ENCODE measurements at places on chromosomes 12 and 14.

DNA sequence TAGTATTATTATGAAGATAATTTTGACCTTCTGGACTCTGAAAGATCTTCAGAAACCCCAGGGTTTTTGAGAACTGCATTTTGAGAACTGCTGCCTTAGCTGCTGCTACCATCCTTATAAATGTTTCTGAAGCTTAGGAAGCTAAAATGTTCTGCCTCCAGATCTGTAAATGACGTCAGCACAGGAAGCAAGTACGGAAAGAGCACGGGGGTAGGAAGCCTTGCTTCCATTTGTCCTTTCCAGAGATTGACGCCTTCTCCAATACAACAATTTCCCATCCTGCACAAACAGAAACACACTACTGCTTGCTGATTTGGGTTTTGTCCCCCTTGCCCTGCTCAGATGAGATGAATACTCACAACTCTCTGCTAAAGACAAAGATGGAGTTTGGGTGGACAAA, 17.9 kb downstream of the RAD52 start:
- DNase-seq, result no peak

GRCh38 chr12:119603767-119604166, 10.2 kb downstream of the TMEM233 start:
- no peak for DNase-seq

DNA sequence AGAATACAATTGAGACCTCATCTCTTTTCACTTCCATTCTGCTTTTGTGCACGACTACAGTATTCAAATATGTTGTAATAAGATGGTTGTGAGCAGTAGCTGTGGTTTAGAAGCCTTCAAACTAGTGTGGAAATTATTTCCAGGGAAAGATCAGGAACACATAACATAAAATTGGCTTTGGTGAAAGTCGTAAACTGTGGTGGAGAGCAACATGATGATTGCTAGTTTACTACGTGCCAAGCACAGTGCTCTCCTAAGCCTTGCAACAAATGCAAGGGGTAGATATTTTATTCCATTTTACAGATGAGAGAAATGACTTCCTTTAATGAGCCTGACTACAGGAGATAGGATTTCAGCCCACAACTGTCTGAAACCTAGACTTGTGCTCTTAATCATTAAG, 172.4 kb upstream of the LMNTD1 start:
- DNase-seq, result no peak

DNA sequence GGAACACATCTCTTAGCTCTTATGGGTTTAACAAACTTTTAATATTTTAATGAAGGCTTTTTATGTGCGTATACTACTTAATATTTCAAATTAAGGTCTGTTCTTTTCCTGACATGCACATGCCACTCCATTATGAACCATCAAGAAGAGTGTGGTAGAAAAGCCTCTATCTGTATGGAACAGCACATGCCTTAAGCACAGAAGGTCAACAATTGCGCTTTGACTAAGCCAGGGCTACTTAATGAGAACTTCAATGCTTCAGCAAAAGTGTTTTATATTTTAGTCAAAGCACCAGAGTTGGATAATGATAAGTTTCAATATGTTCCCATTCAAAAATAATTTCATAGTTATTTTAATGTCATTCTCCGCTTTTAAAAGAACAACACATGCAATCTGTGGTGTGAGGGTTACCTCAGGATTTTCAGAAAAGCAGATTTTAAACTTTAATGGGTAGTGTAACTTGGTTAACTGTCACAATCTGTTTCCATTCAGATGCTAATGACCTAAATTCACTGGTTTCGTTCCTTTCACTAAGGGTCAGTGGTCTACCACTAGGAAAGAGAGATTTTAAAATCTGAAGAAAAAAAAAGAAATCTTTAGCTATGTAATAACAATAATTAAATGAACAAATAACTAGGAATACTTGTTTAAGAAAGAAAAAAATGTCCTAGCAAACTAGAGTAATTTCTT, 193.4 kb upstream of the NOVA1 start:
- no peak for DNase-seq

DNA sequence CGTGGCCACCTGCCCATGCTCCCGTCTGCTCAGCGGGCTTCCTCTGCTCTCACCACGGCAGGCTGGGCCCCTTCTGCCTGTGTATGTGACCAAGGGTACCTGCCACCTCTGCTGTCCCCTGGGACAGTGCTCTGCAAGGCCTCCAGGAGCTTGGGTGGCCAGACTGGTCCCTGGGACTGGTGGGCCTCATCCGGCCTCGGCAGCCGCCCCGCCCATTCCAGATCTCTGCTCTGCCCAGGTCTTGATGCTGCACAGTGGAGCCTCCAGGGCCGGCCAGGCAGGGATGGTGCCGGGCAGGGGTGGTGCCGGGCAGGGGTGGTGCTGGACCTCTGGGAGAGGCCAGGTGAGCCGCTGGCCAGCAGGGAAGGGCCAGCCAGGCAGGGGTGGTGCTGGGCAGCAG, 9.0 kb downstream of the FBRSL1 start:
- DNase-seq, result no peak

DNA sequence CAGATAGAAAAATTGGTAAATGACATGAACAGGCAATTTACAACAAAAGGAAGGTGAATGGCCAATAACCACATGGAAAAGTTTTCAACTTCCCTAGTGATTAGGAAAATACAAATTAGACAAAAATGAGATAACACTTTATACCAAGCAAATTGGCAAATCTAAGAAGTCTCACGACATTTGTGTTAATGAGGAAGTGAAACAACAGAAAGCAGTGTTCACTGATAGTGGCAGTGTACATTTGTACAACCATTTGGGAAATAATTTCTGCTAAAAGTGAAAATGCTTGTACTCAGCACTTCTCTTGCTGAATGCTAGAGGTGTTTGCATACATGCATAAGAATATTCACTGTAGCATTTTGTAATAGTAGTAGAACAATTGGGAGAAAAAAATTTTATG, 126.6 kb downstream of the LLPH start:
- no peak for DNase-seq

DNA sequence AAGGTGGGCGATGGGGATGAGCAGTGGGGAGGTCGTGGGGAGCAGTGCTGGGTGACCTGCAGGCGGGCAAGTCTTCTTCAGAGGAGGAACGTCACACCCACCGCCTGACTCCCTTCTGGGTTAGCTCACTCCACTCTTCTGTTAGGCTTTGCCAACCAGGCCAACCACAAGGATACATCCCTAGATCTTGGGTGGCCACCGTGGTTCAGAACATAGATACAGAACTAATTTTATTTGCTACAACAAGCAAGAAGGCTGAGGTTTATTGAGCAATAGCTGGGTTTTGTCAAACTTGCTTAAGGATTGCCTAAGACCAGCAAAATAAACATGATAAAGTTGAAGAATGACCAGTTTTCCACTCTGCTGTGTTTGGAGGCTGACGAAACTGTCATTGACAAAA, 109.4 kb downstream of the DACT1 start:
- DNase-seq, result peak; percentile 25

GRCh38 chr12:120259418-120260202, 5.9 kb downstream of the PXN start:
- DNase-seq, result no peak

DNA sequence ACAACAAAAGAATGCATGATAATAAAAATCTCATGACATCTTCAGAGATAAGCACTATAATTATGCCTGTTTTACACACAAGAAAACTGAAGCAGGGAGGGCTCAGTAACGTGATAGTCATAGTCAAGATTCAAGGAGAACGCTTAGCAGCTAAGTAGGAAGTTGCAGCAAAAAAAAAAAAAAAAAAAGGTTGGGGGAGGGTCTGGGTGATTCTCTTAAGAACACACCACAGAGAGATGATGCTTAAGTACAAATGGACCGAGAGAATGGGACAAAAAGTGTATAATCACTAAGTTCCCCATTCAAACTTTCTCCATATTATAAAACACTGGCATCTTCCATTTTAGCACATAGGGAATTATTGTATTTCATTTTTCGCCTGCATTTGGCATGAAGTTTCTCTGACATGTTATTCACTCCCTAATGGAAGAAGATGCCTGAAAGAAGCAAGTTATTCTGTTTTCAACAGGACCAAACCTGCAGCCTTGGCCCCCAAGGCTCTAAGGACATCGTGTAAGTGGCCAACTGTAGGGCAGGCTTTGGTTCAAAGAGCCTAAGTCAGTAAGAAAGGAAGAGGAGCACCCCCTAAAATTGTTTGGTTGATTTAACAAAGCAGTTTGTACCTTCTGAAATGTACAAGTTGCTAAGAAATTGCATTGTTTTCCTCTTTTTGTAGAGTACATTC, 142.9 kb upstream of the TMPO start:
- no peak for DNase-seq

- DNase-seq, result no peak
These were observed 19.5 kb downstream of the DCN start for GRCh38 chr12:91163116-91163515.

GRCh38 chr12:14691560-14691959, 4.8 kb downstream of the GUCY2C start:
- peak; percentile 34 for DNase-seq

GRCh38 chr12:40947797-40948196, 240.3 kb upstream of the PDZRN4 start:
- DNase-seq, result no peak

GRCh38 chr14:104341532-104342434, 203.4 kb downstream of the KIF26A start:
- no peak for DNase-seq

- no peak for DNase-seq
These were observed 35.1 kb downstream of the NR1H4 start for GRCh38 chr12:100508751-100509150.

GRCh38 chr12:117447665-117448366, 86.4 kb upstream of the NOS1 start:
- no peak for DNase-seq

- DNase-seq, result no peak
These were observed 363.9 kb downstream of the BCL11B start for GRCh38 chr14:98908050-98908449.

DNA sequence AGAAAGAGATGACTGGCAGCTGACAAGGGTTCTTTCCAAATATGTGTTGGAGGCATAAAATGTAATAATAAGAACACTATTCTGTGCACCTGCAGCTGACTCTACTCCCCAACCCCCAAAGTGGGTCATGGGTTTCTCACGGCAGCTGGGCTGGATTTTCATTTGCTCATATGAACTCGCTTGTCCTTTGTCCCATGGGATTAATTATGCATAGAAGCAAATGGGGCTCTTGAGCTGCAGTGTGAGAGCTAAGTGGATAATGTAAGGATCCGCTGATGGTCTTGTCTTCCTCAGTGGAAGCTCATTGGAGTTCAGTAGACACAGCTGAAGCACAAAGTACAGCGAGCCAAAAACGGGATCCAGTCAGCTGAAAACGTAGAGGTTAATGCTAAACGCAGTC, 46.3 kb downstream of the TTC8 start:
- no peak for DNase-seq

DNA sequence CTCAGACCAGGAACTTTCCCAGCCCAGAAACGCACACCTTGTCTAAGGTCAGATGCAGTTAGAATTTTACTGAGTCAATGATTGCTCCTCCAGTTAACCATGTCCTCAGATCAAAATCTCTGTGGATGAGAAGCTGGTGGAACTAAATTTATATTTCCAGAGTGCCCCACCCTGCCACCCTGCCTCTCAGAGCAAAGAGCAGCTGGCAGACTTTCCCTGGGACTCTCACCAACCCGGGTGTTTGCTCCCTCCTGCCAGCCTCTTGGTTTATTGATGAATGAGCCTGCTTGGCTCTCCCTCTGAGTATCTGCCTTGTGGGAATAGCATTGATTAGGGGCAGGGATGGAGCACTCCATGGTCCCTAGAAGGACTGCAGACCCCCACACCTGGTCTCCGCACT, 5.9 kb upstream of the KRT1 start:
- DNase-seq, result no peak

DNA sequence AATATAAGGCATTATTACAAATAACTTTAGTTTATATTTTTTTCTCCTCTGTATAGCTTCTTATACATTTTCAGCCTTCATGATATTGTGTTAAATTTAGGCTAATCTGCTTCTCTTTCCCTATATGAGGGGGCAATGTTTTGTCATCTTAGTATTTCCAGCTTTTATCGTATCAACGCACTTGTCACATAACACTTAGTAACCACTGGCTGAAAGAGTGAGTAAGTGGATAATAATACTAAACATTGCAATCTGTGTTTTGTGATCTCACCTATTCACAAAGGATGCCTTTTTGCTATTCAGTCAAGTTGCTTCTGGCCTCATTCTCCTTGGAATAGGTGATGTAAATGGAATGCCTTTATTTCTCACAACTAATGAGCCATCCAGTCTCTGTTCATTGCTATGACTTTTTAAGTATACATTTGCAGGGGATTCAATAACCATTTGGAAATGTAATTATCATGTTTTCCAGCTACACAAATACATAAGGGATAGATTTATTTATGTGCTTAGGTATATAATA, 260.9 kb downstream of the BMP4 start:
- DNase-seq, result no peak

DNA sequence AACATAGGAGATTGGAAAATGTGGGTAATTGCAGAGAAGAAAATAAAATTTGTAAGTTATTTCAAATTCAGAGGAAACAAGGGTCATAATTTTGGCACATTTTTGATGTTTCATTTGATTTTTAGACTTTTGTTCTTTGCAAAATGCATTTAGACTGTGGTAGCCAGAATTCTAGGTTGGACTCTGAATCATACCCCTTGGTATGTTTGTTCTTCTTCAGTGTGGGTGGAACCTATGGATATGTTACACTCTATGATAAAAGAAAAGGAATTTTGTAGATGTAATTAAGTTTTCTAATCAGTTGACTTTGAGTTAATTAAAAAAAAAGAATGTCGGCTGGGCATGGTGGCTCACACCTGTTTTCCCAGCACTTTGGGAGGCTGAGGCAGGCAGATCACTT, 827.0 kb downstream of the AACS start:
- DNase-seq, result no peak

- DNase-seq, result no peak
These were observed 1292.1 kb upstream of the FLRT2 start for GRCh38 chr14:84237881-84238280.

DNA sequence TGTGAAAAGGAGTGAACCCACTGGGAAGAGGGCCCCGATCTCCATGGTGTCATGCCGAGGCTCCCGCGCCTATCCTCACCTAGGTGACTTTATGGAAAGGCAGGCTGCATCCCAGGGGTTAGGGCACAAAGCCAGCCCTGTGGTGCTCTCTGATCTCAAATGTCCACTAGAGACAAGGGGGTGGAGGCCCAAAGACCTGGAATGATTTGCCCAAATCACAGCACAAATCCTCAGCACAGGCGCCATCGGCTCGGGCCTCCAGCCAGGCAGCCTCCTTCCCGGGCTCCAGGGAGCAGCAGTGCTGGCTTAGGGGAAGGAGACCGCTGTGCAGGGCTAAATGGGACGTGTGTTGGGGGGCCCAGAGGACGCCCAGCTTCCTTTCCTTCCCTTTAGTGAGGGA, 17.6 kb downstream of the CHGA start:
- no peak for DNase-seq

DNA sequence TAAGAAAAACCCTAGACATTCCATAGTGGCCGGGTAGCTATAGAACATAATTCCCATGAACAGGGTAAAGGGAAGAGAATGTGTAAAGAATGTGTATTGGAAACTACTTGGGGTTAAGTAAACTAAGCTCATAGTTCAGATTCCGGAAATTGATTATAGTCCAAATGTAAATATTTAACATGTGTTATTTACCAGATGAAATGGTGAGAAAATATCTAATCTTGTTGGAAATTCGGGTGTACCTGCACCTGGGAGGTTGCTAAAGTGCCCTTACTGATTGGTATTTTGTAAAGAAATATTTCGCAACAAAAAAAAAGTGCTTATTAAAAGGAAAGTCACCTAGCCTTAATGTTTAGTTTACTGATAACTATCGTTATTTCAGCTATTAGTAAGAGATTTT, 14.4 kb downstream of the RASSF9 start:
- DNase-seq, result no peak
